ENCODE measurements at places on chromosomes 1 and 21. TPM values are rescaled to one million over a fixed set of nuclear protein-coding genes. Genes with fewer than 3 reads are reported as not detected.

GRCh38 chr1:14094611-14095400 is 394.8 kb downstream of the PRDM2 start:
- H3K27me3 ChIP-seq, result peaks cover 10% of the 10 kb centered on the region
- H3K36me3 ChIP-seq, result no peaks in the 10 kb centered on the region
- no peak overlapping the region for H3K27ac ChIP-seq
- H3K4me3 ChIP-seq, result no peak overlapping the region
- DNase-seq, result no peak
- H3K4me1 ChIP-seq, result no peaks in the 10 kb centered on the region

- H3K4me3 ChIP-seq, result no peak overlapping the region
- DNase-seq, result no peak
Measured at GRCh38 chr1:203056516-203056915, 29.3 kb downstream of the MYOG start.

DNA sequence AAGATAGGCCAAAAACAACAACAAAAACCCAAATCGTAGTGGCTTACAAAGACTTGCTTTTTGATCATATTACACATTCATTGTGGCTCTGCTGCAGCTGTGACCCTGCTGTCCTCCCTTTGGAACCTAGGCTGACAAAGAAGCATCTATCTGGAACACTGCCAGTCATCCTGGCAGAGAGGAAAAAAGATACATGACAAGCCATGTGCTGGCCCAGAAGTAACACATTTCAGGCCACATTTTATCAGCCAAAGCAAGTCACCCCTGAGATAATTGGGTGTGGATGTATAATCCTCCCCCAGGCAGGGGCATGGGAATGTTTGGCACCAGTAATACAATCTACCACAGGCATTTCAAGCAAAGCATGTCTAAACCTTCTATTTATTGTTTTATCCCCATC is 37.2 kb upstream of the AGO1 start:
- no peak overlapping the region for H3K4me3 ChIP-seq
- no peaks in the 10 kb centered on the region for H3K4me1 ChIP-seq
- peaks cover 2% of the 10 kb centered on the region for H3K27me3 ChIP-seq
- peaks cover 26% of the 10 kb centered on the region for H3K36me3 ChIP-seq
- no peak overlapping the region for H3K27ac ChIP-seq

Gene PARP1
- 220 TPM for total RNA-seq

Gene ADAM30
- not detected for total RNA-seq

Gene MAP10
- total RNA-seq, result 3.3 TPM

- DNase-seq, result no peak
- no peaks in the 10 kb centered on the region for H3K27me3 ChIP-seq
- peaks cover 62% of the 10 kb centered on the region for H3K4me1 ChIP-seq
- H3K27ac ChIP-seq, result peak overlapping the region; percentile 89
- H3K36me3 ChIP-seq, result peaks cover 81% of the 10 kb centered on the region
Measured at GRCh38 chr1:37575692-37576091, 19.0 kb downstream of the DNALI1 start.

DNA sequence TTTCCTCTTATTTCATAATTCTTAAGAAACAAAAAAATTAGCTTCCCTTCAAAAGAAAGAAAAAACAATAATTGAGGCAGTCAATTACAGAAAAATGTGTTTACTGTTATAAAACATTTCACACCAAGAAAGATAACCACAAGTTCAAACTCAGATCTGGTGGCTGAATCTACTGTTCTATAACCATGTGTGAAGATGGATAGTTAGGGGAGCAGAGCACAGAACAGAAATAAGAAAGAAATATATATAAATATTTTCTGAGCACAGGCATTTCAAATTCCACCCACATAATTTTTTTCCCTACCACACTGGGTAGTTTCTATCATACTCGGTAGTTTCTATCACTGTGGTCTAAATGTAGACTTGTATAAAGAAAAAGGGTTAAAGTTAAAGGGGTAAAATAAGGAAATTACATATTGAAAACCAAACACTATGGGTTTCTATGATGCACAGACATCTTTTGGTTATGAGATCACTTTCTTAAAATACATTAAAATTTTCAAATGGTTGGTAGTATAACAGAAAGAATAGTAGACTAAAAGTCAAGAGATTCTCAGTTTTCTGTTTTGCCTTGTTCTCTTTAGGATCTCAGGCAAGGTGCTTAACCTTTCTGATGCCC is 10.8 kb downstream of the LYST start:
- no peaks in the 10 kb centered on the region for H3K27me3 ChIP-seq
- H3K27ac ChIP-seq, result peak overlapping the region; percentile 37
- no peak overlapping the region for H3K4me3 ChIP-seq

DNA sequence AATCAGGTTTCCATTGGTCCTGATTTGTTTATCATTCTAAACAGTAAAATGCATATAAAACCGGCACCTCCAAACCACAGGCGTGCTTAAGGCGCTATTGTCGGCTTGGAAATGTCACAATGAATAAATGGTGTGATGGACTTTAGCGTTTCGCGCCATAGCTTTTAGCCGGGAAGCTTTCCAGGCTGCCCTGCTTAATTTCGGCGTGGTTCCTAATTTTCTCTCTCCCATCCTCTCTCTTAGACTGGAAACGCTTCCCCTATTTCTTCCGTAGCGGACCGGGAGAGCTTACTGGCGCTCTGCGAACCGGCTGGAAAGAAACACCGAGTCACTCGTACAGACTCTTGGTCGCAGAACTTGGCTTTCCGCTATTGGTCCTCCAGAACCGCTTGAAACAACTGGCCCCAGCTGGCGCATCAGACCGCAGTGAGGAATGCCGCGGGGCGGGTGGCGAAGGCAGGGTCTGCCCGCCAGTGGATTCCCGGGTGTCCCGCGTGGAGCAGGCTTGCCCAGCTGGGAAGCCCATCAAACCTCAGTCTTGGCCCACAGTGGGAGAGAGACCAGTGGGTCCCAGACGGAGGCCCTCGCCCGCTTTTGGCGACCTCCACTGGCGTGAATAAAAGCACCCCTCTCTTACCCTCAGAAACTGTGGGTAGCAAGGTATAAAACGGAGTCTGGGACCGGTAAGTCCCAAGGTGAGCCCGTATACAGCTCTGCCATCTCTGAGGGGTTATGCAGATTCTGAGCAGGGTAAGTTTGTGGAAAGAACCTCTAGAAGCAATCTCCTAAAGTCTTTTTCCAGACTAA is 4.0 kb upstream of the LHX8 start:
- peaks cover 9% of the 10 kb centered on the region for H3K4me1 ChIP-seq
- no peak for DNase-seq
- H3K27ac ChIP-seq, result peak overlapping the region; percentile 55
- no peak overlapping the region for H3K4me3 ChIP-seq
- H3K36me3 ChIP-seq, result peaks cover 2% of the 10 kb centered on the region
- peaks cover 84% of the 10 kb centered on the region for H3K27me3 ChIP-seq

- H3K27me3 ChIP-seq, result no peaks in the 10 kb centered on the region
- peaks cover 40% of the 10 kb centered on the region for H3K4me1 ChIP-seq
- DNase-seq, result no peak
- peak overlapping the region; percentile 60 for H3K27ac ChIP-seq
- peaks cover 3% of the 10 kb centered on the region for H3K36me3 ChIP-seq
- no peak overlapping the region for H3K4me3 ChIP-seq
Measured at GRCh38 chr1:8374812-8375211, 56.9 kb downstream of the SLC45A1 start.

GRCh38 chr1:218048828-218049420 is 236.2 kb upstream of the RRP15 start:
- H3K36me3 ChIP-seq, result no peaks in the 10 kb centered on the region
- no peaks in the 10 kb centered on the region for H3K4me1 ChIP-seq
- H3K4me3 ChIP-seq, result no peak overlapping the region
- no peak for DNase-seq
- no peak overlapping the region for H3K27ac ChIP-seq

DNA sequence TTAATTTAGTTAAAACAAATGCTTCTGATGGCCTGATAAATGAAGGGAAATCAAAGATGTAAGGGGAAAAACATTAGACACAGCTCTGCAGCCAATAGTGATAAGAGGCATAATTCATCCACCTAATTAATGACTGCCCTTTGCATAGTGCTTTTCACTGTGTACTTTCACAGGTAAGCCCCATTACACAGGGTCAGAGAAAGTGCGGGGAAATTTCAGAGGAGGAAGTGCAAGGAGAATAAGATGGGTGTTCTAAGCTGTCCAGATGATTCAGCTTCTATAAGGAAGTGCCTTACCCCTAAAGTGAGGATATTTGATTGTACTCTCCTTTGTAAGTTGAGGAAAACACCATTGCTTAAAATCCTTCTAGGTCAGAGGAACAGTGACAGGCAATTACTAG is 88.0 kb downstream of the NR5A2 start:
- H3K27me3 ChIP-seq, result peaks cover 40% of the 10 kb centered on the region
- no peak overlapping the region for H3K4me3 ChIP-seq
- H3K36me3 ChIP-seq, result no peaks in the 10 kb centered on the region

Gene SPSB1
- 10.0 TPM for total RNA-seq

- no peaks in the 10 kb centered on the region for H3K36me3 ChIP-seq
- H3K27me3 ChIP-seq, result no peaks in the 10 kb centered on the region
- DNase-seq, result no peak
- H3K4me1 ChIP-seq, result no peaks in the 10 kb centered on the region
Measured at GRCh38 chr1:195576641-195577040, 1031.6 kb downstream of the KCNT2 start.

DNA sequence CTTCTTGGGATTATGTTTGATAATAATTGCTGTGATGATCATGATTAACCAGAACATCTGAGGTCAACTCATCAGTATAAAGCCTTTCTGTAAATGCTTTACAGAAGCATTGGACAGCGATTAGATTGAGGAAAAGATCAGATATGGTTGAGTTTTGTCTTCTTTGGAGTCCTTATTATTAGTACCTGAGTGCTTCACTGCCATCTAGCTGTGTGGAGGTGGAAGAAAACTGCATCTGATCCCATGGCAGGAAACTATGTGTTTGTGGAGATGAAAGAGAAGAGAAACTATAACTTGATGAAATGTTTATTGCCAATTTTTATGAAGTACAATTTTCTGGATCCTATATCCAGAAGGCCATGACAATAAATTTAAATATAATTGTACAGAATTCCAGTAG is 11.4 kb downstream of the FLG2 start:
- H3K36me3 ChIP-seq, result no peaks in the 10 kb centered on the region
- no peak for DNase-seq
- H3K27me3 ChIP-seq, result peaks cover 18% of the 10 kb centered on the region
- no peak overlapping the region for H3K27ac ChIP-seq
- H3K4me3 ChIP-seq, result no peak overlapping the region

- H3K27me3 ChIP-seq, result peaks cover 2% of the 10 kb centered on the region
- H3K4me3 ChIP-seq, result no peak overlapping the region
- no peak for DNase-seq
- no peaks in the 10 kb centered on the region for H3K4me1 ChIP-seq
- no peaks in the 10 kb centered on the region for H3K36me3 ChIP-seq
Measured at GRCh38 chr1:205013683-205014367, 29.2 kb upstream of the CNTN2 start.

Gene AADACL3
- not detected for total RNA-seq

DNA sequence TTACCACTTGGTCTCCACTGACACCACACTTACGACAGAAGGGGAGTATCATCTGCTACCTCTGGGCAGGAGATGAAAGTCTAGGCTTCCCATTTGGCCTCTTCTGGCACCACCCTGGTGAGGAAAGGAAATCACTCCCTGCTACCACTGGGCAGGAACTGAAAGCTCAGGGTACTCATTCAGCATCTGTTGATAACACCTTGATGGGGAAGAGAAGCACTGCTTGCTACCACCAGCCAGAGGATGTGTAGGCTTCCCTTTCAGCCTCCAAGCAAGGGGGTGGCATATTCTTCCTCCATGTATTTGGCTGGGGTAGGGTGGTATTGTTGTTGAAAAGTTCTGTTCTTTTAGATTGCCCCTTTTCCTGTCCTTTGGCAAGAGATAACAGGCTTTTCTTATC is 115.0 kb downstream of the ACBD6 start:
- peaks cover 12% of the 10 kb centered on the region for H3K4me1 ChIP-seq
- no peaks in the 10 kb centered on the region for H3K27me3 ChIP-seq
- H3K4me3 ChIP-seq, result no peak overlapping the region
- no peak for DNase-seq
- peak overlapping the region; percentile 26 for H3K27ac ChIP-seq

Gene TMEM54
- total RNA-seq, result 0.78 TPM

- H3K27me3 ChIP-seq, result peaks cover 5% of the 10 kb centered on the region
- H3K4me3 ChIP-seq, result no peak overlapping the region
- no peaks in the 10 kb centered on the region for H3K4me1 ChIP-seq
- no peak overlapping the region for H3K27ac ChIP-seq
Measured at GRCh38 chr21:15144026-15144425, 79.2 kb upstream of the NRIP1 start.

GRCh38 chr1:76674689-76675210 is 192.5 kb upstream of the ST6GALNAC5 start:
- no peaks in the 10 kb centered on the region for H3K36me3 ChIP-seq
- no peak for DNase-seq
- no peaks in the 10 kb centered on the region for H3K4me1 ChIP-seq
- no peak overlapping the region for H3K4me3 ChIP-seq
- H3K27me3 ChIP-seq, result no peaks in the 10 kb centered on the region

DNA sequence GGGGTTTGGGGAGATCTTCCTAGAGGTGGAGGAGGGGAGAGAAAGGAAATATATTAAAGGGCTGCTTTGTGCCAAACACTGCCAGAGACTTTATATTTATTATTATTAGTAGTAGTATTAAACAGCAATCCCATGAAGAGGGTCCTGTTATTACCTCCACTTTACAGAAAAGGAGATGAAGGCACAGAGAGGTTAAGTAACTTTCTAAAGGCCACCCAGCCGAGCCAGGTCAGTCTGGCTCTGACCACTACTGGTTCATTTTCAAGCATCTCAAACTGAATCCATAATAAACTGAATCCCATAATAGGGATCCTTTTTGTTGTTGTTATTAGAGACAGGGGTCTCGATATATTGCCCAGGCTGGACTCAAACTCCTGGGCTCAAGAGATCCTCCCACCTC is 12.6 kb downstream of the NCMAP start:
- no peaks in the 10 kb centered on the region for H3K36me3 ChIP-seq
- H3K27ac ChIP-seq, result no peak overlapping the region
- peaks cover 4% of the 10 kb centered on the region for H3K27me3 ChIP-seq
- H3K4me3 ChIP-seq, result no peak overlapping the region
- no peaks in the 10 kb centered on the region for H3K4me1 ChIP-seq

- H3K36me3 ChIP-seq, result no peaks in the 10 kb centered on the region
- DNase-seq, result no peak
- peak overlapping the region; percentile 32 for H3K27ac ChIP-seq
Measured at GRCh38 chr1:61270761-61271411, 188.5 kb downstream of the NFIA start.

Gene GRHL3
- not detected for total RNA-seq

Gene FCRL1
- not detected for total RNA-seq

- DNase-seq, result no peak
- no peaks in the 10 kb centered on the region for H3K36me3 ChIP-seq
- H3K27ac ChIP-seq, result no peak overlapping the region
- peaks cover 2% of the 10 kb centered on the region for H3K27me3 ChIP-seq
Measured at GRCh38 chr1:173301507-173301906, 94.4 kb upstream of the TNFSF4 start.

Gene ATP5PF
- total RNA-seq, result 152 TPM

Gene C1orf116
- not detected for total RNA-seq

Measured in activated T-helper 1 cell treated with anti-CD3 and anti-CD28 coated beads, Interleukin-12 subunit alpha, Interleukin-12 subunit beta, Interleukin-2, Interleukin-4 antibody, amounts not matched to agents 30 ng/mL and 10 ng/mL and 1 ng/mL, durations not matched to agents 14 hours and 24 hours and 36 hours (primary cell).